Right lobe of liver (tissue), 6 donors: ENCODE measurements at places on chromosomes 6 and 20. TPM values are rescaled to one million over a fixed set of nuclear protein-coding genes. Genes with fewer than 3 reads are reported as not detected.

TREM1 gene
- 3.3 TPM for total RNA-seq

PACSIN1 gene
- 0.06 TPM for total RNA-seq

ZNF133 gene
- 4.2 TPM for total RNA-seq

SMLR1 gene
- total RNA-seq: 28.8 TPM

FAM217A gene
- not detected for total RNA-seq

FOXF2 gene
- not detected for total RNA-seq
